ENCODE measurements at places on chromosomes 7 and 10.

- no peak for DNase-seq
These were observed 222.4 kb downstream of the PTPRN2 start for GRCh38 chr7:158365267-158365666.

- no peak for DNase-seq
These were observed 11.2 kb upstream of the ING3 start for GRCh38 chr7:120939345-120939744.

DNA sequence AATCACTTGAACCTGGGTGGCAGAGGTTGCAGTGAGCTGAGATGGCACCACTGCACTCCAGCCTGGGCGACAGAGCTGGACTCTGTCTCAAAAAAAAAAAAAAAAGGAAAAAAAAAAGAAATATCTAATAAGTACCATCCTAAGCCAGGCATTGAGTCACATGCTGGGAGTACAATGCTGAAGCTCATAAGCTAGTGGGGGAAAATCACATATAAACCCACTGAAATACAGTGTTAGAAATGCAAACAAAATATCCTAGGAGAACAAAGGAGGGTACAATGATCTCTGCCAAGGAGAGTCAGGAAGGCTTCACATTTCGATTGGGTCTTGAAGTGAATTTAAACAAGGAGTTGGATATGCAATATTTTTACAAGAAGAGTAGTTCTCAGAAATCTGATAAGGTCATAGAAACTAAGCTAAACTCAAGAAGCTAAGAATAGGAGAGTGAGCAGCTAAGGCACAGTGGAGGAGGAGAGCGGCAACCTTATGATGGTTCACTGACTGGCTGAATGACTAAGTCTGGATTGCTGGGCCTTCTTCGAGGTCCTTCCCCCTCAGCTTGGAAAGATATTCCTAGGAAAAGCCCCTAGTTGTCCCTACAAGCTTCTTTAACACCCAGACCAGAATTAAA lies 115.5 kb downstream of the PHTF2 start:
- DNase-seq, result no peak

DNA sequence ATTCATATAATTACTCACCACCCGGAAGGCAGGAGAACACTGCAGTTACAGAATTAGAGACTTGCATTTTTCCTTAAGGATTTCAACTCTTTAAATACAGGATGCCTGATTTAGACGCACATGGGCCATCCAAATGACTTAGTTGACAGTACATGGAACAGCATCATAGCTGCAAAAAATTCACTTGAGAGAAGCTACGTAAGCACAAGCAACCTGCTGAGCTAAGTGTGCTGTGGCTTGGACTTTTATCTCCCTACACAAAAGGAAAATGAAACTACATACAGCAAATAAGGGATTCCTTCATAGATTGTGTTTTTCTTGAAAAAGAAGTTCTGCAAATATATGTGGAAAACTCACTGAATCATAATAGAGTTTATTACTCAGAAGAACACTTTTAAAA lies 152.6 kb downstream of the POU6F2 start:
- no peak for DNase-seq

DNA sequence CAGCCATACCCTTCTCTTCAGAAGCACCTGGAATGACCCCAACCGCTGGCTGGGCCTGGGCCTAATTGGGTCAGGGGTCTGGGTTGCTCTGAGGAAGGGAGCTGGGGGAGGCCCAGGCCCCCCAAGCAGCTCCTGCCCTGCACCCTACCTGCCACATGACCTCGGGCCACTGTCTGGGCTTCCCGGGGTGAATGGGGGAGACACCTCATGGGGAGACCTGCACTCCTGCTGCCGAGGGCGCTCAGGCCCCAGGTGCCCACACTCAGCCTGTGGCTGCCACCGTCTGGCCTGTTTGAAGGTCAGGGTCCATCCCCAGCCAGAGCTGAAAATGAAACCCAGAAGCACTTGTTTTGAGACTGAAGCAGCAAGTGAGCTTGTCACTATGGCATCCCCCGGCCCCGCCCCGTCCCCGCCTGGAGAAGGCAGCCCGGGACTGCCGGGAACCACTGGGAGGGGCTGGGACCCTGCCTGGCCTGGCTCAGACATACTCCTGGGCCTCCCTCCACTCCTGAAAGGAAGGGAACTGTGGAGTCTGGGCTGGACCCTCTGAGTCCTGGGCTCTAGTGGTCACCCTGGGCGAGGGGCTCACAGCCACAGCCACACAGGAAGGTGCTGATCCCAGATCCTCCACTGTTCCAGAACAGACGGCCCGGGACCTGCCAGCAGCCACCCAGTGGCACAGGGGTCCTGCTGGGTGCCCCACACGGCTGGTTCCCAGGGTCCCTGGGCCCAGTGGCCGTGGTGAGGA lies 7.4 kb upstream of the MICALL2 start:
- DNase-seq, result no peak

GRCh38 chr10:59957975-59958374 lies 51.6 kb upstream of the CCDC6 start:
- no peak for DNase-seq

- DNase-seq, result no peak
These were observed 65.2 kb downstream of the COL13A1 start for GRCh38 chr10:69866688-69867461.

GRCh38 chr10:17737027-17737965 lies 14.7 kb upstream of the TMEM236 start:
- no peak for DNase-seq

GRCh38 chr7:140655511-140656408 lies 15.1 kb upstream of the DENND2A start:
- DNase-seq, result no peak

DNA sequence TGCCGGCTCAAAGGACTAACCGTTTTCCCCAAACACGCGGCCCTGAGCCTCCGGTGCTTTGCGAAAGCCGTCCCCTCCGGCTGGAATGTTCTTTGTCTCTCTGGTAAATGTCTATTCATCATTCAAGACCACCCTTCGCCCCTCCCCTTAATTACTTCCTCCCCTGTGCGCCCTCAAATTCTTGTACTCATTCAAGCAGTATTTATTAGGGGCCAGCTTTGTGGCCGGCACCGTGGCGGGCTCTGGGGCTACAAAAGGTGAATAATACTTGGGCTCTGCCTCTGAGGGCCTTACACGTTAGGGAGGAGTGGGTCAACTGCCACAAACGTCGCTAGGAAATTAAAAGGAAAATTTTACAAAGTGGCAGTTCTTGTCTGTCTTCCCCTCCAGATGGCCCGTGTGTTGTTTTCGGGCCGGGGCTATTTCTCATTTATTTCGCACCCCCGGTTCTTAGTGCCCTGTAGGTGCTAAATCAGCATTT lies 1.5 kb upstream of the MEST start:
- DNase-seq, result no peak

DNA sequence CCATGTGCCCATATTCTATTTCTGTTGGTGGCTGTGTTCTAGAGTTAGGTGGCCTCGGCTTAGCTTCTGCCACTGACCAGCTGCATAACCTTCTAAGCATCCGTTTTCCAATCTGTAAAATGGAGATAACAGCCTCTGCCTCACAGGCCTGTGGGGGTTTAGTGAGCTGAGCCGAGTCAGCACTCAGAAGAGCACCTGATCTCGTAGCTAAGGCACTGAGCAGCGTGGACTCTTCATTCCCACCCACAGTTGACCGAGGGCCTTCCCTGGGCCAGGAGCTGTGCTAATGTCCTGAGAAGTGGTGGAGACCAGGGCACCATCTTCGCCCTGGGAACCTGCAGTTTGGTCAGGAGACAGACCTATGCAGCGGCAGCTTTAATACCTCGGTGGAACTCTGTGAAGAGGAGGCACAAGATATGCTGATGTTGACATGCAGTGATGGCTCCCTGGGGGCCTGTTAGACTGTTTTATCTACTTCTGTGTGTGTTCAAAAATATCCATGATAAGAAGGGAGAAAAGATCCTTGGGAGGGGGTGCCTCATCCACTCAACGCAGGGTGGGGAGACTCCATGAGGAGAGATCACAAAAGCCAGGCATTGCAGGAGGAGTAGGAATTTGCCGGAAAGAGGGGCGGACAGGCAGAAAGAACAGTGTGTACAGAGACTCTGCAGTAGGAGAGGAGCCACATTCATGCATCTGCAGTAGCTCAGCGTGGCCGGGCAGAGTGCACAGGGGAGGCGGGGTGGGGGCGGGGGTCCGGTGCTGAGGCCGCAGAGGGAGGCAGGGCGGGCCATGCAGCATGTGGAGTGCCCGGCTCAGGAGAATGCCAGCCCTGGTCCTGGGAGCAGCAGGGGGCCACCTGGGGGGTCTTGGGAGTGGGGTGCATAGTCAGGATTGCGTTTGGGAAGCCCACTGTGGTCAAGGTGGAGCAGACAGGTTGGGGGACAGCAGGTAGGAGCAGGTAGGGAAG lies 136.8 kb downstream of the C10orf105 start:
- no peak for DNase-seq

DNA sequence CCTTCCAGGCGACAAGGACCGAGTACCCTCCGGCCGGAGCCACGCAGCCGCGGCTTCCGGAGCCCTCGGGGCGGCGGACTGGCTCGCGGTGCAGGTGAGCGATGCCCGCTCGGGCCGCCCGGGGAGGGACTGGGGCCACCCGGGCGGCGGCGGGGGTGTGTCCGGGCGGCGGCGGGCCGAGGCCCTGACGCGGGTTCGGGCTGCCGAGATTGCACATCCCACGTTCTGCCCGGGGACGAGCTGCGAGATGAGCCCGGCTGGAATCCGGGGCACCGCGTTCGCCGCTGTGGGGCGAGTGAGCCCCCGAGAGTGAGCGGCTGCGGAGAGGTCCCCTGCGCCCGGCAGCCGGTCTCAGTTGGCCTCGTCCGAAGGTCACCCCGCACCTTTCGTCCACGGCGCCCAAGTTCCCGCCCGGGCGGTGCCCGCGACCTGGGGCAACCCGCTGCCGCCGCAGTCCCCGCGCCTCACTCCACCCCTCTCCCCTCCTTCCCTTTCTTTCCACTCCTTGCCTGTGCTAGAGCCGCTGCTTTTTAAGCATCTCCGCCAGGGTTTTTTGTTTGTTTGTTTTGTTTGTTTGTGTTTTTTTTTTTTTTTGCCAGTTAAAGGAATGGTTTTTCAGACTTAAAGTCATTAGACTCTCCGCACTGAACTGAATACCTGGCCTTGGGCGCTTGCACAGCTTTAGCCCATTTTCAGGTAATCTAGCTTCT lies 515 bp downstream of the RALA start:
- no peak for DNase-seq

DNA sequence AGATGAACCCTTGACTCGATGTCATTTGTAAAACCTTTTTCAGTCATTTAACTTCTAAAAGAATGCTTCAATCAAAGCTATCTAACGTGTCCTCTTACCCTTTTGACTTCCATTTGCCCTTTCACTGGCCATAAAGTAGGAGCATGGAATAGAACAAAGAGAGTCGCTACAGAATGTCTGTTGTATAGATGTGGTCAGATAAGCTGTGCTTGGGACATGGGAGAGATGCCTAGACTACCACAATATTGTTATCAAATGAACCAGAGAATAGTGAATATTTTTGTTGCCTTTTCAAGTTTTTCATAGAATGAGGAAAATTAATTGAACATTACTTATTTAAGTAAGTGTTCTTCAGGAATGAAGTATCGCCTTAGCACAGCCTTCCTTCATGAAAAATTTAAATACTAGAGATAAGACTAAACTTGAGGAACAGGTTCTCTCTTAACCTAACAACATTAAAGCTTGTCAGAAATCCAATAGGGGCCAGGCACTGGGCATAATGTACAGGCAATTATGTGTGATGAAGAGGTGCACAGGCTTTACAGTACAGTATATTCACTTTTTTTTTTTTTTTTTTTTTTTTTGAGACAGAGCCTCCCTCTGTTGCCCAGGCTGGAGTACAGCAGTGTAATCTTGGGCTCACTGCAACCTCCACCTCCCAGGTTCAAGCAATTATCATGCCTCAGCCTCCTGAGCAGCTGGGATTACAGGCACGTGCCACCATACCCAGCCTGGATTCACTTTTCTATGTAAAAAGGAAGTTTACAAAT lies 7.5 kb upstream of the KMT2E start:
- DNase-seq, result no peak

DNA sequence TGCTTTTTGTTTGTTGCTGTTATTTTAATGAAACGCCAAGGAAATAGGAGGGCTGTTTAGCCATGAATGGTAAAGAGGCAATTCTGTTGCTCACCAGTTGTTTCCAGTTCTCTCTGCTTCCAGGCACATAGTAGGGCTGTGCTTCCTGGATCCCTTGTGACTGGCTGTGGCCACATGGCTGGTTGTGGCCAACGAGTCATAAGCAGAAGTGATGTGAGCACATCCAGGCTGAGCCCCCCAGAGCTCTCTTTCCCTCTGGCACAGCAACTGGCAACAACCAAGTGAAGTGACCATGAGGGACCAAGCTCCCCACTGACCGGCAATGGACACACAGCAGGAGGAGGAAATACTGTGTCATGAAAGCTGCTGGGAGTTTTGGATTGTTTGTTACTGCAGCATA lies 10.3 kb downstream of the GRID1 start:
- no peak for DNase-seq

DNA sequence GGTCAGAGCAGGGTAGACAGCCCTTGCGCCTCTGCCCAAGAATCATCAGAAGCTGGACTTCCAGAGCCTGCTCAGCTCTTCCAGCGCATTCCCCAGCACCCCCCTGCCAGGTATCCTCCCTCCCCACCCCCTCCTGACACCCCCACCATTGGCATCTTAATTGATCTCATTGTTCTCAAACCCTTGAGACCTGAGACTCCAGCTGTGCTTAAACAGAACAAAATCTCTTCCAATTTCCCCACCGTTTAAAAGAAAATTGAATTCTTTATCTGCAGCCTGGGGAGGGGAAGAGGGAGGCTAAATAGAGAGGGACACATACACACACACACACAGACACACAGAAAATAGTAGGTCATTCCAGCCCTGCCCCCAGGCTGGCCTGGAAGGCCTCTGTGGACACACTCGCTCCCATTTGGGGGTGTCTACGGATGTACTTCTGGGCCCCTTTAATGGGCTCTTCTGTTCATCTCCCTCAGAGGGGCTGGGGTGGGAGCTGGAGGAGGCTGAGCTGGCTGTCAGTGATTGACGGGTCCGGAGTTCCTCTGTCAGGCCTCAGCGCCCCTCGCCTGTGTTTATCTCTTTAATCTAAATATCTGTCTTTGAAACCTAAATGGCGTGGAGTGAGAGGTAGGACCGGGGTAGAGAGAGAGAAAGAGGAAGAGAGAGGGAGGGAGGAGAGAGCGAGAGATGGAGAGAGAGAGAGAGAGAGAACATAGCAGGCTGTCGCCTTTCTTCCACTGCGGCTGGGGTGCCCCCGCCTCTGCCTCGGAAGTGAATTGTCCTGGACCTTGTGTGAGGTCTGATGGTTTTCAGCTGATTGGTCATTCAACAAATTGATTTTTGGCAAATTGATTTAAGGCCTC lies 61.7 kb downstream of the C10orf105 start:
- no peak for DNase-seq

- DNase-seq, result no peak
These were observed 39.6 kb downstream of the COL26A1 start for GRCh38 chr7:101402081-101402779.

GRCh38 chr10:86331861-86332260 lies 34.7 kb downstream of the GRID1 start:
- DNase-seq, result no peak

- DNase-seq, result no peak
These were observed 102.2 kb downstream of the GSAP start for GRCh38 chr7:77313876-77314480.

DNA sequence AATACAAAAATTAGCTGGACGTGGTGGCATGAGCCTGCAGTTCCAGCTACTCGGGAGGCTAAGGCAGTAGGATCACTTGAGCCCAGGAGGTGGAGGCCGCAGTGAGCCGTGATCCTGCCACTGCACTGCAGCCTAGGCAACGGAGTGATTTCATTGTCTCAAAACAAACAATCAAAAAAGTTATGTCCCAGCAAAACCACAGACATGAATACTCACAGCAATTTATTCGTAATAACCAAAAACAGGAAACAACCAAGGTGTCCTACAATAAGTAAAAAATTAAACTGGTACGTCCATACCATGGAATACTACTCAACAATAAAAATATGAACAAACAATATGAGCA lies 11.6 kb upstream of the CYTH3 start:
- DNase-seq, result no peak
